NCI-H187 treated with DMSO at 0.1 percent for 48 hours (cell line): ENCODE measurements at places on chromosomes 7 and 10.

- DNase-seq, result no peak
Observed at GRCh38 chr10:77630507-77630848, 7.1 kb downstream of the KCNMA1 start.

GRCh38 chr7:139694389-139694676 is 83.5 kb downstream of the HIPK2 start:
- no peak for DNase-seq

DNA sequence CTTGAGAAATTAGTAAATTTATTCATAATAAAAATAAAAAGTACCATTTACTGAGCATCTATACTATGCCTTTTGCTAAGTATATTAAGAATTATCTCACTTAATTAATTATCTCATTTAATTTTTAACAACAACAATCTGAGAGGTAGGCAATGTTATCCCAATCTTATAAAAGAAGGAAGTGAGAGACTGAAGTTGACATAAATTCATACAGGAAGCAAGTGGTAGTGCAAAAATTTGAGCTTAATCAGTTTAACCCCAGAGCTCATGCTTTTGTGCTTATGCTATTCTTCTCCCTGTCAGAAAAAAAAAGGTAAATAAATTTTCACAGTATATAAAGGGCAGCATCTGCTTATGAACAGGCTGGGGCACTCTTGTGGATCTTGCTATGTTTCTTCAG is 2.7 kb upstream of the LIPF start:
- no peak for DNase-seq

GRCh38 chr10:62829622-62830021 is 13.5 kb upstream of the EGR2 start:
- DNase-seq, result no peak

GRCh38 chr7:27709137-27710075 is 30.6 kb upstream of the TAX1BP1 start:
- no peak for DNase-seq

GRCh38 chr7:128793181-128793547 is 1.4 kb downstream of the CCDC136 start:
- no peak for DNase-seq

GRCh38 chr7:29084832-29085231 is 61.5 kb downstream of the CPVL start:
- no peak for DNase-seq

DNA sequence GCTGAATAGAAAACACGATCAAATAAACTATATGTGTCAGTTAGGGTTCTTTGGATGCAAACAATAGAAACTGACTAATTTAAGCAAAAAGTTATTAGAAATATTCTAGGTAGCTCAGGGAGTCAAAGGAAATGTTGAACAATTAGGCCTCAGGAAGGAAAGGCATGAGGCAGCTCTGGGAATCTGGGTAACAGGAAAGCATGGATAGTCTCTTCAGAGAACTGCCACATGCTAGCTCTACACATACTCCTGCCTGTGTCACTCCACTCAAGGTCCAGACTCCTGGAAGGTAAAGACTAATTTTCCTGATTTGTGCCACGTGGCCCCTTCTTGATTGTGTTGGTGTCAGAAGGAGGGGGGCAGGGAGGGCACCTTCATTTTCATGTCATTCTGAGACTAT is 23.8 kb upstream of the PTTG1IP2 start:
- no peak for DNase-seq

GRCh38 chr7:105617280-105618015 is 36.2 kb upstream of the EFCAB10 start:
- no peak for DNase-seq

DNA sequence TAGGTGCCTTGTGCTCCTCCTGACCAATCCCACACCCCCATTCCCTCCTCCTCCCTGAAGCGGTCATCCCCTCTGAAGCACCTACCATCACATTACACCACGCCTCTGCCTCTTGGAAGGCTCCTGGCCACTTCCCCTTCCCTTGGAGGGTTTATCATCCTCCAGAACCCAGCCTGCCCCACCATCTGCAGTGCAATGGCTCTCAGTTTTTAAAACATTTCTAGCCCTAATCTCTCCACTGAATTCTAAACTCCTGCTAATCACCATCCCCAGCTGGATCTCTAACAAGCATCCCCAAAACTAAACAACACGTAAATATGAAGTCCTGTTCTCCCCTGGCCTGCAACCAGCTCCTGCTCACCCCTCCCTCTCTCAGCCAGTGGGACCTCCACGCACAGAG is 70.6 kb downstream of the PIP4K2A start:
- DNase-seq, result no peak

- DNase-seq, result no peak
Observed at GRCh38 chr10:110834629-110835301, 37.0 kb upstream of the PDCD4 start.

GRCh38 chr10:104059364-104059763 is 26.3 kb downstream of the COL17A1 start:
- DNase-seq, result no peak

DNA sequence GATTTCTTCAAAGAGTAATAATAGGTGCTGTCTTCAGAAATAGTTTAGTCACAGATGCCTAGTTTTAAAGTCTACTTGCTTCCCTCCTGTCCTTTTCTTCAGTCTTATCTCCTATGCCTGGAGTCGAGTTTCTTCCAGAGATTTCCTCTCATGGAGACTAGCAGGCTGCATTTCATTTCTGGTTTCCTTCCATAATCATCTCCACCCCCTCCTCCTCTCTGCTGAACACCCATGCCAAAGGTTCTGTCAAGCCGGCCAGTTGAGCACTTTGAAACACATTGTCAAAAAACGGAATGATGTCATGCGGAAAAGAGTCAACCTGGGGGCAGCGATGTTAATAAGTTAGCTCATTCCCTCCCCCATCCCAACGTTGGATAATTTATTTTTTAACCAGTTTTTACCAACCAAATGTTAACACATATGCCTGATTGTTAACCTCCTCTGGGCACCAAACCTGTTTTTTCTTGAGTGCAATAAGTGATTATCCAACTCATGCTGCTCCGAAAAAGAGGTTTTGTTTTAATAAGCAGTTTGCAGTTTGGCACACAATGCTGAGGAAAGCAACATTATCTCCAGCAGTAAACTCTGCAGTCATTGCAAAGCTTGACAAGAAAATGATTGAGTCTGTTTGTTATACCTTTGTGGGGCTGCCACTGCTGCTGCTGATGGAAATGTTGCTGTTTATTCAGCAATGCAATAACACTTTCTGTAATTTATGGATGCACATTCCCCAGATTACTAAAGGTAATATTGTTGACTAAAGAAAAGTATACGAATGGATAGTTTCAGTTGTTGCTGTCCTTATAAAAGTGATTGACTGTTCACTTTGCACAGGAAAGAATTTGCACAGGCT is 161.6 kb downstream of the LRMDA start:
- no peak for DNase-seq

DNA sequence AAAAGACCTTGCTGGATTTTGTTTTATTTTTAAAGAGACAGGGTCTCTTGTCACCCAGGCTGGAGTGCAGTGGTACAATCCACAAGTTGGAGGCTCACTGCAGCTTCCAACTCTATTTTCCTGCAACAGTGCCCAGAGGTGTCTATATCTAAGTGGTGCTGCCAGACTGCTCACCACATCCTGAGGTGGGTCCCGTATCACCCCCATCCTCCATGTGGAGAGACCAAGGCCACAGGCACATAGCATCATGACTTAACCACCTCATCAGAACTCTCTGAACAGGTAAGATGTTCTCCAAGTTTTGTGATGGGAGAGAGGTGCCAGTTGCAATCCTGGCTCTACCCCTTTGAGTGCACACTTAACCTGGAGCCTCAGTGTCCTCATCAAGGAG is 98.2 kb downstream of the RNF216 start:
- no peak for DNase-seq

- DNase-seq, result no peak
Observed at GRCh38 chr10:86372784-86373239, 6.2 kb upstream of the GRID1 start.

- DNase-seq, result no peak
Observed at GRCh38 chr10:113053091-113053490, 103.0 kb downstream of the TCF7L2 start.
